ENCODE measurements at places on chromosomes 5 and 9.
A peak's percentile ranks its signal among the peaks of the same experiment; 100 is the strongest.

DNA sequence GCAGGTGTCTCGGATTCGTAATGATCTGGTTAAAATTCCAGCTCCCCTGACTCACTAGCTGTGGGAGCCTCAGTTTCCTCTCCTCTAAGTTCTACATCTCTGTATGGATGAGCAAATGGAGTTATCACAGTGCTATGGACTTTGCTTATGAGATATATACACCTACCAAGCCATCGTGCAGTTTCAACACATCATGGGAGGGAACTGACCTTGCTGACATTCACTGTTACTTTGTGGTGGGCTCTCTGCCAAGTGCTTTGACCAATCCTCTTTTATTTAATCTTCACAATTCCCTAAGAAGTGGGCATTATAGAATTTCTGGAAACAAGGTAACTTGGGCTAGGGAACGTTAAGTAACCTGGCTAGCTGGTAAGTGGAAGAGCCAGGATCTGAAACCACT is 70.2 kb downstream of the PTPN3 start:
- no peak for DNase-seq

DNA sequence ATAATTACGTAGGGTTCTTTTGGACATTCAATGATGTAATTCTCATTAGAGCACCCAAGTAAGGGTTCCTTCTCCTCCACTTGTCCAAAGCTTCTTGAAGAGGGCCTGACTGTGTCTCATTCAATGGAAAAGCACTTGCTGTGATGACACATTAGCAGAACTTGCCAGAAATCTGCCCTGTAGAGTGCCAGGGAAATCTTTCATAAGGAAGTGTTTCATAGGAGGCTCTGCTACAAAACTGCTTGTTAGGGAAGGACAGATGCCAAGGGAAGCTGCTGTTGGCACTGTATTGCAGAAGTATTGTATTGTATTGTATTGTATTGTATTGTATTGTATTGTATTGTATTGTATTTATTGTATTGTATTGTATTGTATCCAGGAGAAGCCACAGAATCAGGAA is 45.5 kb upstream of the MPDZ start:
- DNase-seq, result no peak

- peak; percentile 38 for DNase-seq
Measured at GRCh38 chr9:93124793-93125192, 9.3 kb downstream of the NINJ1 start.

DNA sequence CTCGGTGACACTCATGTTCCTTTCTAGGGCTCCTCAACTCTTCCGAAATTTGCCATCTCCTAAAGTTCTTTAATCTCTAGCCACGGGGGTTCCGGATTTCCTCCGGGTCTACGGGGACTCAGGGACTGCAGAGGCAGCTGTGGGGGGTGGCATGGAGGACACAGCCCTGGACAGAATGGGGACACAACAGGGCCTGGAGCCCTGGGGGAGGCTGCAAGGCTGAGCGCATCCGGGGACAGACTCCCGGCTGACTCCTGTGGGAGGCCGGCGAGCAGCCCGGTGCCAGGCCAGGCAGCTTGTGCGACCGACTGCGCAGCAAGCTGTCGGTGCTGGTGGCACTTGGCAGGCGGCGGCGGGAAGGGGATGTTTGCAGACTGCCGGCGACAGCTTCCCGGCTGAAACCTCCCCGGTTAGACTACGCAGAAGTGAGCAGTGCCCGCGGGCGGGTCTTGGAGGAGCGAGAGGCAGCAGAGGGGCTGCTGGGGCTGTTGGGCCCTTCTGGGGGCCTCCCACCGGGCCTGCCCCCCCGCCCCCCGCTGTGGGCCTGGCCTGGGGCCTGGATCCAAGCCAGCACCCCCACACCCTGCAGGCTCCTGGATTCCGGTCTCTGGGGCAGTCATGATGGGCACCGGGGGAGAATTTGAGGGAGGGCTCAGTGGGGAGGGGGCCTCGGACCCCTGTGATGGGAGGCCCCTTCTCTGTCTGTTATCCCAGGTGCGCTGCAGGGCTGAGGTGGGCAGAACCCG is 28.7 kb upstream of the UBAC1 start:
- DNase-seq, result no peak

GRCh38 chr5:54799645-54800044 is 185.7 kb downstream of the ESM1 start:
- no peak for DNase-seq

DNA sequence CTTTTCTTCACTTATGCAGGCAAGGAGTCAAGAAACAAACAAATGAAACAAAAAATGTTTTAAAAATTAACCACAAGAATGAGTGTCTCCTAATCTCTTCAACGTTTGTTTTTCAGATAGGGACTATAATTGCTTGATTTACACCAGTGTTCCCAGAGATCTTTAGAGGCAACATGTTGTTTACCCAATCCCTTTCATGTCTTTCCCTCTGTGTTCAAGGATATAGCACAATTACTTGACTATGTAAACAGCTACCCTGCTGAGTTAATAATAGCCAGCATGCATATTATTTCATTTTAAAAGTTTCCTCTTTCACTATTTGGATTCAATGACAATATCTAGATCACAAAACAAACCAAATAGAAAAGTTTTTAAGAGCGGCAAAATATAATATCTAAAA is 25.1 kb upstream of the SHISAL2B start:
- DNase-seq, result no peak

DNA sequence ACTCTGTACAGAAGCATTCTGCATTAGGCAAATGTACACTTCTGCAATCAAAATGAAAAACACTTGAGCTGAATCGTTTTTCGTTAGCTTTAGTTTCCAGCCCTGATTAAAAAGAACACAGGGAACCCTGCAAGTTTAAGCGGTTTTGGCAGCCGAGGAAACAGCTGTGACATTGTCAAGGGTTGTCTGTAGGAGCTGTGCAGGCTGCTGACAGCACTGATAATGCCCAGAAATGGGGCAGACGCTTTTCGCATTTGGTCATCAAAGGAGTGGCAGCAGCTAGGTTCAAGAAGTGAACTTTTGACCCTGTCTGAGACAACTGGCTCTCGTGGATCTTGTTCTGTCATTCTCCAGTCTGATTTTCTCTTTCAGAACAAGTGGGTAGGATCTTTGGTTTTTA is 165.6 kb upstream of the CCDC152 start:
- peak; percentile 89 for DNase-seq

- no peak for DNase-seq
Measured at GRCh38 chr9:14923701-14924100, 13.5 kb upstream of the FREM1 start.

DNA sequence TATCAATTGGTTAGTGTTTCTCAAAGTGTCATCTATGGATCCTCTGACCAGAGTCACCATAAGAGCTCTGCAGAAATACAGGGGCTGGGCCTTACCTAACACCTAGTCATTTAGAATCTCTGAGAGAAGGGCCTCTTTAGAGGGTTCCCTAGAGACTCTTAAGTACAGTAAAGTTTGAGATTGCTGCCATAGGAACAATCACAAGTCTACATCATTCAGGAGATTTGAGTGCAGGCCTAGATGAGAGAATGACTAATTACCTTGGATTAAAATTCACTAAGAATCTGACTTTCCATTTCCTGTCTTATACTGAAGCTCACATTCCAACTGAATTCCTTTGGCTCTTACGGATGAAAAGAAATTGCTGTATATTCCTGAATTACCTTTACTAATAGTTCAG is 182.1 kb upstream of the PTGER4 start:
- no peak for DNase-seq

DNA sequence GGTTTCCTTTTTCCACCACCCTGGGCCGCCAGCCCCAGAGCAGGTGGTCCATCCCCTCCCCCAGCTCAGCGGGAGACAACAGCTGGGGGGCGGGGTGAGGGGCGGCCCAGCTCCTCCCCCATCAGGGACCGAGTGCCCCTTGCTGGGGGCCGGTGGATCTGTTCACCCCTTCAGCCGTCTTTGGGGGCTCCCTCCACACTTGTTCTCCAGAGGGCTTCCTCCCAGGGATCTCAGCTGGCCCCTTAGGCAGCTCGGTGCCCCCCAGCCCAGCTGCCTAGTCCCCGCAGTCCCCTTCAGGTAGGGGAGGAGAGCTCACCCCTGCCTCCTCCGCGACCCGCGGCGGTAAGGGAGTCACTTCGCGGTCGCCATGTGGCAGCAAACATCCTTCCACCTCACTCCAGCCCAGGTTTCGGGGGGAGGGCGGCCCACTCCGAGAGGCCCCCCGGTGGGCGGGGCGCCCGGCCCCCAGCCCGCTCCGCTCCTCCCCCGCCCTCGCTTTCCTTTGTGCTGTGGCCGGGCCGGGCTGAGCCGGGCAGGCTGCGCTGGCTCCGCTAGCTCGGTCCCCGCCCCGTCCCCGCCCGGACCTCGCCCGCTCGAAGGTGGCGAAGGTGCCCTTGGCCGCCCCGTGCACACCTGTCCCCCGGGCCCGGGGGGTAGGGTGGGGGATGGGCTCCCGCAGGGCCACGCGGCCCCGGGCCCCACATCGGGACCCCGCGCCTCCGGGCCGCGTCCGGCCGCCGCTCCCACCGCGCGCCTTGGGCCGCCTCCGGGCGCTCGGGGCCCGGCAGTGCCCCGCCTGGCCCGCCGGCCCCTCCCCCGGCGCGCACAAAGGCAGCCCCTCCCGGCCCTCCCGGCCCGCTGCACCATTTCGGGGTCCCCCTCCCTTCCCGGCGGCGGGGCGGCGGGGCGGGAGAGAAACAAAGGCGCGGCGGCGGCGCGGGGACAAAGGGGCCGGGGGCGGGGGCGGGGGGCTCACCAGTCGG is 683 bp downstream of the DBN1 start:
- no peak for DNase-seq

- no peak for DNase-seq
Measured at GRCh38 chr5:56837381-56837780, 22.0 kb downstream of the MAP3K1 start.

DNA sequence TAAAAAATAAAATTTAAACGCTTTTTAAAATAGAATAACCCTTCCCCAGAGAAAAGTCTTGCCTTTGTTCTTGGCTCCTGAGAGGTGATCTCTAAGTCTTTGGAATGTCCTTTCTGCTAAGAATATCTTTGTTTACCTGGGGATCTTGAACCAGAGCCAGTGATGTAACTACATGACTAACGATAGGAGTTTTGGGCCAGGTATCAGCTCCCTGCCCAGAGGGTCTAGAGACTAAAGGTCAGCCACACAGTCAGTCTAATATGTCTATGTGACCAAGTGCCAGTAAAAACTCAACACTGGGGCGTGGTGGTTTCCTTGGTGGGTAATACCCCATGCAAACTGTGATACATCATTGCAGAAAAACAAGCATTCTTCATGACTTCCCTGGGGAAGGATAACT is 1351.9 kb upstream of the C9orf72 start:
- DNase-seq, result peak; percentile 72

DNA sequence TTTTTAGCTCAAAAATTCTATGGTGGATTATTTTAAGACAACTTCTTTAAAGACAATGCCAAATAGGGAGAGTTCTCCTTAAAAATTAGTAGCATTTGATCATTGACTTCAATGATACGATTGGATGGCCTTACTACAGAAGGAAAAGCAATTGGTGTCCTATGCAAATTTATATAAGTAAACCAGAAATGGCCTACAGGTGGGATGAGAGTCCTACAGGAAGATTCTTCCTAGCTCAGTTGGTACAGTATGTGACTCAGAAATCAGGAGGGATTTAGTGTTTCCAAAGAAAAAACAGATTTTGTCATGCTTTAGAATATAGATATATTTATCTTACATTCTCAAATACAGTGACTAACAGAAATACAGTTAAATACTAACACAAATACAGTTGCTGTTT is 6.5 kb downstream of the ANKRA2 start:
- DNase-seq, result no peak

- no peak for DNase-seq
Measured at GRCh38 chr5:156505101-156505500, 178.1 kb downstream of the SGCD start.

- DNase-seq, result no peak
Measured at GRCh38 chr5:123448017-123448617, 24.9 kb upstream of the CEP120 start.

- peak; percentile 83 for DNase-seq
Measured at GRCh38 chr5:123035360-123035917, 1.1 kb downstream of the PPIC start.

- DNase-seq, result no peak
Measured at GRCh38 chr9:13688990-13689600, 409.6 kb upstream of the MPDZ start.

DNA sequence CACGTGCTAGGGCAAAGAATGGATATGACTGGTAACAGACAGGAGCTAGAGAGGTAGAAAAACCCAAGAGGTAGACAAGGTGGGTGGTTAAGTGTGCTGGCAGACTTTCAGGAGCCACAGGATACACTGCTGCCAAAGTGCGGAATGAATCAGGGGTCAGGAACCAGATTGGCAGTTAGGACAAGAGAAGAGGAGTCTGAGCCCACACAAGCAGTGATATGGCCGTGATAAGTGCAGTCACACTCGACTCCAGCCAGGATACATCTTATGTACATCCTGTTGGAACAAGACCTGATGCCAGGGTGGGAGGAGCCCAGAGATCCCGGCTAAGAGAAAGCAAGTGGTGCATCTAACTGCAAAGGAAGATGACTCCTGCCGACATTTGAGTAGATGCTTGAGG is 10.0 kb downstream of the SLIT3 start:
- no peak for DNase-seq

DNA sequence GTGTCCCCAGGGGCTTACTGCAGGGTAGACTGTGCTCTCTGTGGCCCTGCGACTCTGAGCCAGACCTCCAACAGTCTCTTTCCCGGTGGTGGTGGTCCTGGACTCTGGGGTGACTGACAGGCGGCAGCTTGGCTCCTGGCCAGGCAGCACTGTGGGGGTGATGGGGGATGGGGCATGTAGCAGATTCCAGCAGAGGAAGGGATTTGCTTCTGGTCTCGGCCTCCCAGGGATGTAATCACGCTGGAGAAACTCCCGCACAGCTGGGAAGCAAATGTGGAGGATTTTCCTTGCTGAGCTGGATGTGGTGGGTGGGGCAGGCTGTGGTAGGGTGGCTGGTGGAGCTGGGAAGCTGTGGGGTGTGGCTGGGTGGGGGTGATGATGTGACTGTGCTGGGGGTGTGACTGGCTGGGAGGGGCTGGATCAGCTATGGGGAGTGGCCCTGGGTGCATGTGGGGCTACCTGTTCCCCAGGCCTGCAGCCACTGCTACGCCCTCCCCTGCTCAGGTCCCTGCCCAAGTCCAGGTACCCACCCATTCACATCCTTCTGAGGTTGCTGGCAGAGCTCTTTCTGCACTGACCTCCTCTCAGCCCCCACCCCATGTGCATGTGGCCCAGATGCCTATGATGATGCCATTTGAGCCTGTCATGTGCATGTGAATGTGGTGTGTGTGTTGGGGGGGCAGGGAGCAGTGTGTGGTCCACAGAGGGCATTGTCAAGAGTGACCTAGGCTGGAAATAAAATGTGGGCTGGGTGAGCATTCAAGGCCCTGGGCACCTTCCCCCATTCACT is 3.8 kb downstream of the NDST1 start:
- peak; percentile 75 for DNase-seq

- peak; percentile 51 for DNase-seq
Measured at GRCh38 chr5:91998774-91999173, 615.7 kb upstream of the ARRDC3 start.

GRCh38 chr5:16482891-16483290 is 17.3 kb upstream of the ZNF622 start:
- DNase-seq, result no peak

- peak; percentile 62 for DNase-seq
Measured at GRCh38 chr5:10140195-10140973, 109.3 kb downstream of the ATPSCKMT start.
